ENCODE measurements at places on chromosomes 3 and 15.

DNA sequence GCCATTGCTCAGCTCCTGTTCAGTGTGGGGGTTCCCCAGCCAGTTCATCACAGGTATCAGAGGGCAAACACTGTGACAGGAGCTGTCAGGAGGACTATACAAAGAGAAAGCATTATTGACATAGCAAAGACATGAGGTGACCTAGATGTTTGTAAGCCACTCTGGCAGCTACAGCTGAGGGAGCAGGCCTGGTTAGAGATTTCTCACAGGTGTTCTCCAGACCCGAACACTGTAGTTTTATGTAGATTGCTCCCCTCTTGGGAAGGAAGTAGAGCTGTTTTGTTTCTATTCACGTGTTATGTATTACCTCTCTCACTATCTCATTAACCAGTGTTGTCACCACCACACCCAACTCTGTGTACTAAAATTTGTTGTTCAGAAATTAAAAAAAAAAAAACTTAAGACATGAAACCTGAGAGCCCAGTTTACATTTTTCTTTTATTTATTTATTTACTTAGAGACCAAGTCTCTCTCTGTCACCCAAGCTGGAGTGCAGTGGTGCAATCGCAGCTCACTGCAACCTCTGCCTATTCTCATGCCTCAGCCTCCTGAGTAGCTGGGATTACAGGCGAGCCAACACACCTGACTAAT, 123.7 kb downstream of the RBPMS2 start:
- peak; percentile 48 for DNase-seq

DNA sequence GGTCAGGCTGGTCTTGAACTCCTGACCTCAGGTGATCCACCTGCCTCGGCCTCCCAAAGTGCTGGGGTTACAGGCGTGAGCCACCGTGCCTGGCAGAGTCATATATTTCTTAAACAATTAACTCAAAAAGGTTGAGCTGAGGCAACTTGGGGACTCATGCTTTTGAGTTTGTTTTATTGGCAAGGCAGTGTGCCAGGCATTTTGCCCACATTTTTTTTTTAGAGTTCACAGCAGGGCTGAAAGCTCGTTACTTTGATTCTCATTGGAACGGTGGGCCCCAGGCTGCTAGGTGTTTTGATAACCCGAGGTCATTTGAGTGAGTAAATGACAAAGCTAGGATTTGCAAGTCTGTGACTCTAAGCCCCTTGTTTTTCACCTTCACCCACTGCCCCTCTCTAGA, 76.2 kb downstream of the CCK start:
- DNase-seq = no peak

DNA sequence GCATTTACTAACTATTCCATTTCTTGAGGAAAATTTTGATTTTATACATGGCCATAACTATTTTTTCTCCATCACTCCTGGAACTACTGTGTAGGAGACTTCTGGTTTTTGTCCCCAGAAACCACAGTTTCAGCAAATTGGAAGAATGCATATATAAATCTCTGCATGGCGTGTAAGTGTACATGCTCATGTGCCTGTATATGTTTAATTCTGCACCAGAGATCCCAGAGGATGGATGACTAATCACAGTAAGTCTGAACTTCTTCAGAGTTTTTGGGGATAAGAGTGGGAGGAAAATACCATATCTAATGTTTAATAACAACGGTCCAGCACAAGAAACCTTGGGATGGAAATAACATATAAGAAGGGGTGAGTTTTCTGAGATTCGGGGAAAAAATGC, 10.9 kb upstream of the COL6A6 start:
- no peak for DNase-seq

DNA sequence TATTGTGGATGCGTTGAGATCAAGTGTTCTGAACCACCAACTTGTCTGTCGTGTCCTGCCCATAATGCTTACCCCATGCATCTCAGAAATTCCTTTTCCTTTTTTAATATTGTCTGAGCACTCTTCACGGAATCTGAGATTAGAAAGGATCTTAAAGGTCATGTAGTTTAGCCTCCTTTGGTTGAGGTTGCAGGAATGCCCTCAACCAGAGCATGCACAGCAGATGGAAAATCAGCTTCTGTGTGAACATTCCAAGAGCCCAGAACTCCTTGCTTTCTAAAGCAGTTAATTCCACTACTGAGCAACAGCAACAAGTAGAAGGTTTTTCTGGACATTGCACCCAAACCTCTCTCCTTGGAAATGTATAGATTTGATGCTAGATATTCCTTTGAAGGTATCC, 153.7 kb downstream of the TPRG1 start:
- DNase-seq = no peak

DNA sequence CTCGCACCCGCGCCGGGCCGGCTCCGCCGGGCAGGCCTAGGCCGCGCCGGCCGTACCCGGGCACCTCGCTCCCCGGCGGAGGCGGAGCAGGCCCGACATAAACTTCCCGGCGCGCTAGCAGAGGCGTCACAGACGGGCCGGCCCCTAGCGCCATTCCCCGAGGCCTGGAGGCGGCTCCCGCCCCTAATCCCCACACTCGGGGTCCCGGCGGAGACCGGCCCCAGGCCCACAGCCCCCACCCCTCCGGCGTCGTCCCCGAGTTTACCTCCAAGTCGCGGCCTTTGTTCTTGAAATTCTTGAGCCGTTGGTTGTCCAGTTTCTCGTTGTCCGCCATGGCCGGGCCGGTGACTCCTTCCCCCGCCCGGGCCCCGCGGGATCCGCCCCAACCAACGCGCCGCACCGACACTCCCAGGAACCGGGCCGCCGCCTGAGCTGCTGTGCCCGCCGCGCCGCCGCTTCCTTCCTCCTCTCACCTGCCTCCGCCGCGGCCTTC, 376 bp downstream of the KPNA4 start:
- peak; percentile 77 for DNase-seq

- DNase-seq = no peak
Observed at GRCh38 chr3:2770451-2770850, 339.7 kb downstream of the IL5RA start.

- no peak for DNase-seq
Observed at GRCh38 chr3:169624533-169624972, 39.0 kb downstream of the MECOM start.

DNA sequence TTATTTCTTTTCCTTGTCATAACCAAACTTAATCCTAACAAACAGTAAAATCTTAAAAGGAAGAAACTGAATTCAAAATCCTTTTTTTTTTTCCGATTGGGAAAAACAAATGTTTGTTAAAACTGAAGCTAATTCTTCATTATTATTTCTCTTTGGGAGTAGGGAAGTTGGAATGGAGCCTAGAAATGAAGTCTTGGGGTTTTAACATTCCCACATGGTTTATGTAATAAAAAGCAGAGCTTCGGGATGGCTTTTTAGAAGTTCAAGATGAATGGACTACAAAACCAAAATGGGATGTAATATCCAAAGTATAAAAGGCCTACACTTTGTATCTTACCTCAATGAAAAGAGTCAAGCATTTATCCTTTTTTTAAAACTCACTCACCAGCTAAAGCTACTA, 189.0 kb upstream of the TMC3 start:
- no peak for DNase-seq

DNA sequence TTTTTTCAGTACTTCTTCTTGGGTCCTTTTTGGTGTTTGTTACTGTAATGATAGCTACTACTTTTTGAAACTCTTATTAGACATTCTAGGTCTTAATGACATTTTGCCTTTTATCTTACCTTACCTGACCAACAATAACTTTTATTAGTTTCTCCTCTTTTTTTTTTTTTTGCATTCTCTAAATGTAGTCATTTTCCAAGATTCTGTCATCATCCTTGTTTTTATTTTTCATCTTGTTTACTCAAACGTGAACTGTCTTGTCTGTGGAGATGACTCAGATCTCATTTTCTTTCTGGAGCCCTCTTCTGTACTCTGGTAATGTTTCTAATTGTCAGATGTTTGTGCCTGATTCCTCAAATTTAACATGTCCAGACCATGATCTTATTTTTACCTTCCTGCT, 2.9 kb downstream of the ABHD5 start:
- DNase-seq = no peak

DNA sequence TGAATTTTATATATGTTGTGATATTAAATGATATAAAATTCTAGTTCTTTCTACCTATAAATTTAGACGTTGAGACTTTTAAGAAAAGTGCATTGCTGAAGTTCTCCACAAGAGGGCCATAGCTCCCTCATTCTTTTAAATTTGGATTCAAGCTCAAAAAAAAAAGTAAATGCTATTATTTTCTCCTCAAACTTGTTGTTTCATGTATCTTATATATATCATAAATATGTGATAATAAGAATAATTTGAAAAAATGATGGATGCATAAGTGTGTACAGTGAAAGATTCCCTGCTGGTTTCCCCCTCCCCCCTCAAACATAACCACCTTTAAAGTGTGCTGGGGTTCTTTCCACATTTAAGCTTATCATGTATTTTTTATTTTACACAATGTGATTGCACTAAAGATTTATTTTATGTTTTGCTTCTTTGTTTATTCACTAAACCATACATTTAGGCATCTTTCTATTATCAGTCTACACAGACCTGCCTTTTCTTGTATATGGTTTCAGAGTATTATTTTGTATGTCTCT, 769.4 kb upstream of the GOLIM4 start:
- DNase-seq = peak; percentile 18

DNA sequence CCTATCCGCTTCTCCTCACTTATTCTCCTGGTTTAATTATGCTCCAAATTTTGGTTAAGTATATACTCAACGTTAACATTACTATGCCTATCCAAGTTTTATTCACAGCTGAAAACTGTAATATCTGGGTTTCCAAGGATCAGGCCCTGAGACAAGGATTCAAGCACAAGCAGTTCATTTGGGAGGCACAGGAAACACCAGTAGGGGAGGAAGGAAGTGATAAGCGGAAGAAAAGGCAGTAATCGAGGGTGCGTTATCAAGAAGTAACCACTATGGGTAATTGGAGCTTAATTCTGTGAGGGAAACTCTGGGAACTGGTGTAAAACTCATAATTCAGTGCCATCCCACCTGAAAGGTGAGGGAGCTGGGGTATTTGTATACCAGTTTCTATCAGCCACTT, 120.3 kb downstream of the KCNAB1 start:
- no peak for DNase-seq

GRCh38 chr3:50562861-50563260, 4.7 kb downstream of the C3orf18 start:
- DNase-seq = no peak

DNA sequence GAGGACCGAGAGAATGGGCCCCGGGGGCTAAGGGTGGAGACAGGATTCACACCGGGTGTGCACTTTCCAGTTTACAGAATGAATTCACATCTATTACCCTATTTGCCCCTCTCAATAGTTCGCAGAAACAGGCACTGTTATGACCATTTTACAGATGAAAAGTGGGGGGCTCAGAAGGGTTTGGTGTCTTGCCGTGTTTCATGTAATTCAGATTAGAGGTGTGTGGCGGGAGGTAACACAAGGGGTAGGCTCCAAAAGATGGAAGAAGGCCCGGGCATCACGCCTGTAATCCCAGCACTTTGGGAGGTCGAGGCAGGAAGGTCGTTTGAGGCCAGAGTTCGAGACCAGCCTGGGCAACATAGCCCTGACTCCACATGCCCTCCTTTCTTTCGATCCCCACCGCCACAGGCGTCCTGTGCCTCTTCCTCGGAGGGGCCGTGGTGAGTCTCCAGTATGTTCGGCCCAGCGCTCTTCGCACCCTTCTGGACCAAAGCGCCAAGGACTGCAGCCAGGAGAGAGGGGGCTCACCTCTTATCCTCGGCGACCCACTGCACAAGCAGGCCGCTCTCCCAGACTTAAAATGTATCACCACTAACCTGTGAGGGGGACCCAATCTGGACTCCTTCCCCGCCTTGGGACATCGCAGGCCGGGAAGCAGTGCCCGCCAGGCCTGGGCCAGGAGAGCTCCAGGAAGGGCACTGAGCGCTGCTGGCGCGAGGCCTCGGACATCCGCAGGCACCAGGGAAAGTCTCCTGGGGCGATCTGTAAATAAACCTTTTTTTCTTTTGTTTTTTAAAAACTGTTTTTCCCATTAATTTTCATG, 3.4 kb downstream of the DUOXA2 start:
- no peak for DNase-seq

DNA sequence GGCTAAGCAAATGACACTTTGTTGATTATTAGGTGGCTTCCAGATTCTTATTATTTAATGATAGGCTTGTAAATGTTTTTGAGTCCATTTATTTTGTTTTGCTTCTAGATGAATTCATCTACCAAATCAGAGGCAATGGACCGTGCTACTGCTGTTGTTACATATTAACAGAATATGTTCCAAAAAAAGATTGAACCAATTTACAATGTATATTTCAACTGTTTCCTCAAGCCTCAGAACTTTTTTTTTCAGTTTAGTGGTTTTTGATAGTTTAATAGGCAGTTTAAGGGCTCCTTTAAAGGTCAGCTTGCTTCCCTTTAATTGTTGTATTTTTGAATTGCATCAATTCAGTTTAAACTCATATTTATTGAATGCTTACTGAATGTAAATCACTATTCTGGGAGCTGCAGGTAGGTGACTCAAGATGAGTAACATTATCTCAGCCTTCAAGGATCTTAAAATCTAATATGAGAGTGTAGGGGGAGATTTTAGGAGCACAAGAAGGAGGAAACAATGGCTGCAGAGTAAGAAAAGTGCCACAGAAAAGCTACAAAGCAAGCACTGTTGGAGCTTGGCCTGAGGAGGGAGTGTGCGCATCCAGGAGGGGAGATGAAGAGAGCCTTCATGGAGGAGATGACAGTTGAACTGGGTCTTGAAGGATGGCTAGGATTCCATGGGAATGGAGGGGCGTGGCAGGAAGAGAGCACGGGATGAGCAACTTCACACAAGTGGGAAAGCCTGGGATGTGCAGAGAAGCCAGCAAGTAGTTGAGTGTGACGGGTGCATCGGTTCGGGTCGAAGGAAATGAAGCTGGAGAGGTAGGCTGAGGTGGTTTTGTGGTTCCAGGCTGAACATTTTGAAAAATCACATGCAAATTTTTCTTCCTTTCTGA, 14.7 kb downstream of the MAP2K1 start:
- DNase-seq = no peak

GRCh38 chr3:16512435-16513140, 911 bp downstream of the RFTN1 start:
- peak; percentile 54 for DNase-seq

GRCh38 chr3:153291059-153291685, 129.1 kb downstream of the RAP2B start:
- DNase-seq = peak; percentile 6

DNA sequence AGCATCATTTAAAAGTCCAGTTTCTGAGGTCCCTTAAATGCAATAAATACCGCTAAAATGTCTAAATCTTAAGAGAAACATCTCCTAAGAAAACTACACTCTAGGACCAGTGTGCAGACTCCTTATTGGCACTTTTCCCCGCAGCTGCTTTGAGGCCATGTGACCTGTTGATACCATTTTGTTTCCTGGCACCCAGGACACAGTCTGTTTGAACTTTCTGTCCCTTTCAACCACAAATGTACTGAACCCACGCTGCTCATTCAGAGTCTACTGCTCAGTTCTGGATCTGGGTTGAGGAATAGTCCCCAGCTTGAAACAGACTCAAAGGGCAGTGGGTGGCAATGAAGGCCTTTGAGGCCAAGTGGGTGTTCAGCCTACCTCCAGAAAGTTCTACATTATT, 17.1 kb downstream of the LDHAL6B start:
- no peak for DNase-seq

DNA sequence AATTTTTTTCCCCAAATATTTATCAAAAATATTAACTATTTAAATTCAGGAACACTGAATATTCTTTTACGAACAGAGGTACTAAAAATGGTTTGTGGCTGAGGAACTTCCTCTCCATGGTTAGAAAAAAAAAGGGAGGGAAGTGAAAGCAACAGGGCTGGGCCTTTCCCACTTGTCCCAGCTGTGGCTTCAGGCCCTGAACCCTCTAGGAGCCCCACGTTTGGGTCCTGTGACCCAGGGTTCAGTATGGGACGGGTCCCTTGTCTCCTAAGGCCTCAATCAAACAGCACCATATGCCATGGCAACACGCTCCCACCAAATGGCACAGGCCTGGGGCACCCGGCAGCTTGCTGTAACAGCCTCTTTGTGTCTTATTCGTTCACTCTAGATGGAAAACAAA, 32.4 kb downstream of the POC1A start:
- DNase-seq = no peak
